Activated naive CD8-positive, alpha-beta T cell treated with anti-CD3 and anti-CD28 coated beads, Interleukin-2, amount 50 U/mL, for 24 hours (primary cell): ENCODE measurements at places on chromosomes 1 and 21.

DNA sequence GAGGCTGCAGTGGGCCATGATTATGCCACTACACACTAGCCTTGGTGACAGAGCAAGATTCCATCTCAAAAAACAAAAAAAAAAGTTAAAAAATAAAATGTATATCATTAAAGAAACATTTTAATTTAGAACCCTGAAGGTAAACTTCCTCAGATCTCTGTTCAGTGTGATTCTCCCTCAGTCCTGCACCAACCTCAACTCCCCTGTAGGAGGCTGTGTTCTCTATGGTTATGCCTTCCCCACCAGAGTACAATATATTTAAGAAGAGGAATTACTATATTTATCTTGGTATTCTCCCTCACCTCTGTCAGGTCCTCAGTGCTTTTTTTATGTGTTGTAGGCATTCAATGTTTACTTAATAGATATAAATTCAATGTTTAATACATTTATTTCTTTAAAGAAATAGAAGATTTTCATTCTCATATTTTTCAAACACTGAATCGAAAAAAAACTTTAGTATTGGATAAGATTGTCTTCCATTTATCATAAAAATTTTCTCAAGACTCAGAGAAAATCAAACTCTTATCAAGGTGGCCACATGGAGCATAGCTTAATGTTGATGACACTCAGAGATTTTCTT is 4.8 kb upstream of the LRRC8B start:
- no peak overlapping the region for H3K4me3 ChIP-seq
- H3K36me3 ChIP-seq, result peaks cover 16% of the 10 kb centered on the region
- peaks cover 41% of the 10 kb centered on the region for H3K4me1 ChIP-seq
- peak; percentile 25 for DNase-seq
- H3K27ac ChIP-seq, result no peak overlapping the region
- H3K27me3 ChIP-seq, result no peaks in the 10 kb centered on the region

DNA sequence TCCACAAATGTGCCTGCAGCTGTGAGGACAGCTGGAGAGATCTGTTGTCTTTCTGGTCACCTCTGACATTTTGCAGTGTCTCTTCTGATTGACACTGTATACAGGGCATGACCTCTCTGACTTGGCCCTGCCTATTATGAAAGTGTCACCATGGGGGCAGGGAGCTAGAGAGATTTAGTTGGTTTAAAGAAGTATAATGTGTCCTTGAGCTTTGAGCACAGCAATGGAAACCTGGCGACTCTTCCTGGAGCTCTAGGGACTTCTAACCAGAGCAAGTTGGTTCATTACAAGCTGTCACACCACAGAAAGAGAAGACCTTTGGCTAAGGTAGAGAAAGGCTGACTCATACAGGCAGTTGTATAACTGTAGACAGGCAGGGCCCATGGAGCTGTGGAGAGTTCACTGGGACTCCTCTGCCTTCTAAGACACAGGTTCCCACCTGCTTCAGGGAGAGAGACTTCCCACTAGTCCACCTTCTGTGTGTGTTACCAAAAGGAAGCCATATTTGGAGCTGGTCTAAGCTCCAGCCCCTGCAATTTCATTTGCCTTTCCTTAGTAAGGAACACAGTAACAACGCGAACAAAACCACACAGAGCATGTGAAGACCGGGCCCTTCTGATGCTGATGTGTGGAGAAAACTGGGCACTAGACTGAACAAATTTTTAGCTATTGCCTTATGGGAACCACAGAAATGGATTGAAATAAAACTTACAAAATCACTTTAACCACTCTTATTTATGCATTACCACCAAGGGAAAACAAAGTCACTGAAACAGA is 90.5 kb upstream of the ADAR start:
- peaks cover 15% of the 10 kb centered on the region for H3K4me1 ChIP-seq
- DNase-seq, result peak; percentile 26
- H3K4me3 ChIP-seq, result no peak overlapping the region
- peaks cover 2% of the 10 kb centered on the region for H3K27me3 ChIP-seq
- no peaks in the 10 kb centered on the region for H3K36me3 ChIP-seq
- peak overlapping the region; percentile 3 for H3K27ac ChIP-seq

DNA sequence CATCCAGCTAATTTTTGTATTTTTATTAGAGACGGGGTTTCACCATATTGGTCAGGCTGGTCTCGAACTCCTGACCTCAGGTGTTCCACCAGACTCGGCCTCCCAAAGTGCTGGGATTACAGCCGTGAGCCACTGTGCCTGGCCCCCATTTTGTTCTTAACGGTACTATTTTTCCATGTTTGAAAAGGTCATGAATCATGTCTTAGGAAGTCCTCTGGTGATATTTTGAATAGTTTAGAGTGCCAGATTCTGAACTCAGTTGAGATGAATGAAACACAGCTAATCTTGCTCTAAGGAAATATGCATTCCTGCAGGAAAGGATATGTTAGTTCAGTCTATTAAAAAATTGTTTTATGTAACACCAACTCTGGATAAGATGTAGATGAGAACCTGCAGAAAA is 62.6 kb upstream of the ATP2B4 start:
- DNase-seq, result no peak
- H3K4me1 ChIP-seq, result no peaks in the 10 kb centered on the region
- H3K4me3 ChIP-seq, result no peak overlapping the region
- H3K36me3 ChIP-seq, result no peaks in the 10 kb centered on the region

GRCh38 chr1:202349206-202349928 is 868 bp downstream of the PPP1R12B start:
- DNase-seq, result no peak
- H3K36me3 ChIP-seq, result no peaks in the 10 kb centered on the region
- H3K27me3 ChIP-seq, result no peaks in the 10 kb centered on the region
- peaks cover 20% of the 10 kb centered on the region for H3K4me1 ChIP-seq
- H3K4me3 ChIP-seq, result peak overlapping the region; percentile 87

- no peak overlapping the region for H3K27ac ChIP-seq
- DNase-seq, result no peak
- H3K4me1 ChIP-seq, result peaks cover 9% of the 10 kb centered on the region
- peaks cover 66% of the 10 kb centered on the region for H3K27me3 ChIP-seq
- no peak overlapping the region for H3K4me3 ChIP-seq
- no peaks in the 10 kb centered on the region for H3K36me3 ChIP-seq
Observed at GRCh38 chr1:112506306-112506705, 2.5 kb upstream of the WNT2B start.

- no peaks in the 10 kb centered on the region for H3K36me3 ChIP-seq
- no peak overlapping the region for H3K27ac ChIP-seq
- H3K27me3 ChIP-seq, result peaks cover 7% of the 10 kb centered on the region
- no peak for DNase-seq
- peaks cover 2% of the 10 kb centered on the region for H3K4me1 ChIP-seq
Observed at GRCh38 chr21:37655611-37656300, 260.5 kb downstream of the KCNJ6 start.

- DNase-seq, result no peak
- H3K27ac ChIP-seq, result no peak overlapping the region
- H3K4me1 ChIP-seq, result peaks cover 50% of the 10 kb centered on the region
- no peaks in the 10 kb centered on the region for H3K36me3 ChIP-seq
- no peaks in the 10 kb centered on the region for H3K27me3 ChIP-seq
- no peak overlapping the region for H3K4me3 ChIP-seq
Observed at GRCh38 chr1:2271841-2272655, 43.9 kb downstream of the SKI start.

DNA sequence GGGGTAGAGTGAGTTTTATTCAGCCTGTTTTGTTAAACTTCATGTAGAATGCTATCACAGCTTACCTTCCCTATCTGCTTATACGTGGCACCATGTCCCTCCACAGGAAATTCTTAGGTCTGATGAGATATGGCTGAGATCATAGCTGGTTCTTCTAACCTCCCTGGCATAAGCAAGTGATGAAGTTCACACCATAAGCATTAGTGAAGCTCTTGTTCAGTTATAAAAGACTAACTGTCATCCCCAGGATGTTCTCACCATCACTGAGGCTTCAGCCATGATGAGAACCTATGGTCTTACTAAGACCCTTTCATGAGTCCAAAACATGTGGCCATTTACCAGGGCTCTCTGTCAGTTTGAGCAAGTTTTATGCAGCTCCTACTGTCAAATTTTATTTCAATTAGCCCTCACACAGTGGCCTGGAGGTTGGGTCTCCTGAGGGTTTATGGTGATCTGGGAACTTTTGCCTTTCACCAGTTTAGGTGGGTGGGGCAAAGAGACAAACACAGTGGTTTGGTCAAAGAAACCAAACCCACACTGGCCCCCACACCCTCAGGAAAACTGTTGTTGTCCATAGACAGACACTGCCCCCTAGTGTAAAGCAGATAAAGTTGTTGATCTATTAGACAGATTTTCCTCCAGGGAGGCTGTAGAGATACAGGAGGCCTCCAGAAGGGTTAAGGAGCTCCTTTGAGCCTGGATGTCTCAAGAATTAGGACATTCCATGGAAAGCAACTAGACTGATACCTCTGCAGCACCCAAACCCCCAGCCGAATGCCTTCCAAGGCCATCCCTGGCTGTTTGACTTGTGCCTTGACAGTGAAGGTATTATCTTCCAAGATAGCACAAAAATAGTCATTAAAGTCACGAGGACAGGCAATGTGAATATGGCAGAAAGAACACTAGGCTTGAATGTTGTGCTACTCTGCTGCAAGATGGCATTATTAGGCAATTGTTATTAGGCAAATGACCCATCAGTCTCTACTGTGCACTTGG is 5.0 kb downstream of the SLC22A15 start:
- peaks cover 3% of the 10 kb centered on the region for H3K4me1 ChIP-seq
- H3K36me3 ChIP-seq, result no peaks in the 10 kb centered on the region
- H3K4me3 ChIP-seq, result no peak overlapping the region
- peaks cover 22% of the 10 kb centered on the region for H3K27me3 ChIP-seq
- no peak for DNase-seq
- H3K27ac ChIP-seq, result no peak overlapping the region

GRCh38 chr1:183270541-183271141 is 84.6 kb downstream of the LAMC2 start:
- no peaks in the 10 kb centered on the region for H3K36me3 ChIP-seq
- H3K4me3 ChIP-seq, result no peak overlapping the region

DNA sequence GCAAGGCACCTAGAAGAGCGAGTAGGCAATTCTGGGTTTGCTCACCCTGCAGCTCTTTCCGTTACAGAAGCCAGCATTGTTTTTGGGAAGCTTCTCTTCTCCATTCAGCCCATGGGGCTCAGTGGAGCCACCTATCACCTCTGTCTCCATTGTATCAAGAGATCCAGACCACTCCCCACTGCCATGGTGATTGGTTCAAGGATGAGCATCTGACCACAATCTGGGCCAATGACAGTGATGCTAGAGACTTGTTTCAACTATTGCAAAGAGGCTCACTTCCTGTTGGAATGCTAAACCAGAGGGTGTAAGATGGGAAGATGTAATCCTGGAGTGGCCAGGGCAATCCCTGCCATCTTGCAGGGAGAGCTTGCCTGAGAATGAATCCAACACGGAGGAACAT is 6.6 kb downstream of the SPATA21 start:
- no peaks in the 10 kb centered on the region for H3K27me3 ChIP-seq
- no peak overlapping the region for H3K4me3 ChIP-seq
- DNase-seq, result no peak
- H3K36me3 ChIP-seq, result no peaks in the 10 kb centered on the region
- peaks cover 5% of the 10 kb centered on the region for H3K4me1 ChIP-seq

GRCh38 chr1:198500096-198500495 is 40.4 kb downstream of the ATP6V1G3 start:
- DNase-seq, result no peak
- H3K27ac ChIP-seq, result no peak overlapping the region
- H3K27me3 ChIP-seq, result no peaks in the 10 kb centered on the region
- no peak overlapping the region for H3K4me3 ChIP-seq

DNA sequence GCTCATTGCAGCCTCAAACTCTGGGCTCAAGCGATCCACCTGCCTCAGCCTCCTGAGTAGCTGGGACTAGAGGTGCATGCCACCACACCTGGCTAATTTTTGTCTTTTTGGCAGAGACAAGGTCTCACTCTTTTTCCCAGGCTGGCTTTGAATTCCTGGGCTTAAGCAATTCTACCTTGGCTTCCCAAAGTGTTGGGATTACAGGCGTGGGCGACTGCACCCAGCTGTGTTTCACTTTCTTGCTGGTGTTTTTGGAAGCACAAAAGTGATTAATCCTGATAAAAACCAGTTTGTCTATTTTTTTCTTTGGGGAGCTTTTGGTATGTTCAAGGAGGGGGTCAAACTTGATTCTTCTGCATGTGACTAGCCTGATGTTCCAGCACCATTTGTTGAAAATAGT is 19.3 kb downstream of the RNF11 start:
- H3K4me1 ChIP-seq, result peaks cover 30% of the 10 kb centered on the region
- no peak overlapping the region for H3K4me3 ChIP-seq
- H3K27me3 ChIP-seq, result no peaks in the 10 kb centered on the region
- peaks cover 4% of the 10 kb centered on the region for H3K36me3 ChIP-seq
- no peak overlapping the region for H3K27ac ChIP-seq

DNA sequence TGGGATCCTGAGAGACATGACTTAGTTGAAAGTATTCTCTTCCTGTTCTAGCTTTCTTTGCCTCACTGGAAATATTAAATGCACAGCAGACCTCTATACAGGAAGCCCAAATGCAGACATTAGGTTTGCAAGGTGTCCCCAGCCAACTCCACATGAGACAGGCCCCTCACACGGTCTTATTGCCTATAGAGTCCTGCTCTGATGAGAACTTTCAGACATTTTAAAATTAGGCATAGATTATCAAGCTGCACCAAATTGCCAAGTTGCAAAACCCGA is 251.9 kb upstream of the C1orf105 start:
- no peak overlapping the region for H3K4me3 ChIP-seq
- H3K27me3 ChIP-seq, result peaks cover 1% of the 10 kb centered on the region
- H3K36me3 ChIP-seq, result no peaks in the 10 kb centered on the region
- no peak overlapping the region for H3K27ac ChIP-seq

DNA sequence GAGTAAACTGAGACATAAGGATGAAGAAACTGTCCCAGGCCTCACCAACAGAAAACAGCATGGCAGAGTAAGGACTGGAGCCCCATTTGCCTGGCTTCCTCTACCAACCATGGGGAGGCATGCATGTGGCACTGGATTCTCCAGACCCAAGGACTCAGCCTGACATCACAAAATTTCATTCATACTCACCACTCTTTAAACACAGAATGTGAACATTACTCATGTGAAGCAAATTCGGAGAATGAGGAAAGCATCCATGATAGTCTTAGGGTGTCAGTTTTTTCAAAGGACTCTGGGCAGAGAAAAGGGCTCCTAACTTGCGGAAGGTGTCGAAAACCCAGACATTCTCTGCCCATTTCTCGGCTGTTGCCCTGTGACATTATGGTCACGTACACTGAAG is 83.9 kb downstream of the PCNX2 start:
- DNase-seq, result no peak
- no peak overlapping the region for H3K4me3 ChIP-seq
- no peaks in the 10 kb centered on the region for H3K4me1 ChIP-seq
- peaks cover 14% of the 10 kb centered on the region for H3K36me3 ChIP-seq

- no peaks in the 10 kb centered on the region for H3K27me3 ChIP-seq
- H3K27ac ChIP-seq, result no peak overlapping the region
- no peak overlapping the region for H3K4me3 ChIP-seq
- no peaks in the 10 kb centered on the region for H3K36me3 ChIP-seq
Observed at GRCh38 chr1:93672477-93673162, 9.0 kb downstream of the BCAR3 start.

GRCh38 chr21:26068776-26069175 is 101.8 kb downstream of the APP start:
- no peaks in the 10 kb centered on the region for H3K36me3 ChIP-seq
- no peak for DNase-seq
- peaks cover 45% of the 10 kb centered on the region for H3K4me1 ChIP-seq
- no peaks in the 10 kb centered on the region for H3K27me3 ChIP-seq
